ENCODE measurements at places on chromosomes 2 and 18.
A peak's percentile ranks its signal among the peaks of the same experiment; 100 is the strongest.

GRCh38 chr2:131552871-131553270 is 25.2 kb downstream of the CCDC74A start:
- DNase-seq, result no peak

- DNase-seq, result peak; percentile 76
These were observed 19.1 kb downstream of the CAPG start for GRCh38 chr2:85390941-85391669.

GRCh38 chr2:240928476-240929363 is 22.6 kb downstream of the CROCC2 start:
- no peak for DNase-seq

GRCh38 chr2:236673126-236673822 is 103.6 kb downstream of the ACKR3 start:
- no peak for DNase-seq

- no peak for DNase-seq
These were observed 171.0 kb downstream of the ZBTB7C start for GRCh38 chr18:48238206-48238605.

DNA sequence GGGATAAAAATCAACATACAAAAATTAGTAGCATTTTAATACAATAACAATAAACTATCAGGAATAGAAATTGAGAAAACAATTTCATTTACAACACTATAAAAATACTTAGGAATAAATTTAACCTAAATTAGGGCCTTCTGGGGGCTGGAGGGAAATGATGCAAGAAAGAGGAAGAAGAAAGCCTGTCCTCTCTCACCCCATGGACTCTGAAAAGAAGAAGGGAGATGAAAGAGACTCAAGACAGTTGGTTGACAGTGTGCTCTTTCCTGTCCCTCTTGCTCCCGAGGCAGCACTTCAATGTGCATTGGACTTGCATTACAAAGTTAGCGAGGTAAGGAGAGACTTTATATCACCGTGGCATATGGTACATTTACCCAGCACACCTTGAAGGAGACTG is 88.5 kb downstream of the VAPA start:
- DNase-seq, result no peak

GRCh38 chr2:16216558-16216945 is 276.2 kb downstream of the MYCN start:
- no peak for DNase-seq

- no peak for DNase-seq
These were observed 106.3 kb upstream of the OTX1 start for GRCh38 chr2:62944362-62944761.

Measured in activated T-cell treated with anti-CD3 and anti-CD28 coated beads for 1 hour (primary cell).